Hematopoietic multipotent progenitor cell (in vitro differentiated cells): ENCODE measurements at places on chromosomes 7 and 10. TPM values are rescaled to one million over a fixed set of nuclear protein-coding genes. Genes with fewer than 3 reads are reported as not detected.

Gene MYH16
- not detected for total RNA-seq

DNA sequence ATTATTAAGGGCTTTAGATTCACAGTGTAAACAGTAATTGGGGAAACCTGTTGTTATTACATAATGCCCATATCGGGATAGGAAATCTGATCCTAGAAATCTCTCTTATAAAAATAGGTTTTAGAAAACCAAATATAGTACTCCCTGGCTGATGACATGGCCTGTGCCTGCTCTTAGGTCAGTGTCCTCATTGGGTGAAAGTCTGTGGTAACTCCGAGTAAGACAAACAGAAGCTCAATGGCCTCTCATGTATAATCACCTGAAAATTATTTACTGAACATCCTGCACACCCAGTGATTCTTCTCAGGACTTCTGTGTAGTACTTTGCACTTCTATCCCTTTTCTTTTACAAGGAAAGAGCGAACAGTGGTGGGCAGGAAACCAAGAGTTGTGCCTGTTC is 37.8 kb downstream of the SEM1 start:
- no peak for DNase-seq

Gene ELN
- total RNA-seq: 27.5 TPM

DNA sequence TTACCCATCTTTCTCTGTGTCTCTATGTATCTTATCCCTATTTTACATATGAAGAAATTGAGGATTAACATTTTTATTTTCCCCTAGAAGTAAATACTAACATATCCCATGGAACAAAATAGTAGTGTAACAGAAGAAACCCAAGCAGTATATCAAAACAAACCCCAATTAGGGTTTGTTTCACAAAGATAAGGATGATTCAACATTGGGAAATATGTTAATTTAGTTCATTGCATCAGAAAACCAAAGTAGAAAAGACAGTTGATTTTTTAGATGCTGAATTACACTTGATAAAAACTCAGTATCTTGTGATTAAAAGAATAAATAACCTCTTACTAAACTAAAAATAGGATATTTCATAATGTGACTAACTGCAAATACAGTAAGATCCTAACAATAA is 87.8 kb downstream of the GLCCI1 start:
- no peak for DNase-seq

Gene SYT15B
- under 0.01 TPM for total RNA-seq

Gene MKX
- not detected for total RNA-seq

DNA sequence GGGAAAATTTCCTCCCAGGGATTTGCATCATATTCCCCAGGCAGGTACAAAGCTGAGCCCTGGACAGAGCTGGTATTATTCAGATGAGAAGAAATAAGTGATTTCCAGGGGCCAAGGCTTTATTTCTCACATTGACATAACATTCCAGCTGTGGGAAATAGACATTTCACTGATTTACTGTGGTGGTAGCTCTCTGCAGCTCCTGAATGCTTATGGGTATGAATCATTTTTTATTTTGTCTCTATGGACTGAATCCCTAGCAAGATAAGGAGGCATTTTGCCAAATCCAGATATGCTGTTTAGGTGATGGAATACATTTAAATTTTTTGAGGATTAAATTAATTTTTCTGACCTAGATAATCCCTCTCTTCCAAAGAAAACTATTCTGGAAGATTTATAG is 97.9 kb downstream of the MTPN start:
- DNase-seq: no peak

Gene SLC13A1
- total RNA-seq: not detected

GRCh38 chr10:44470784-44471183 is 85.9 kb upstream of the CXCL12 start:
- DNase-seq: no peak

- DNase-seq: peak; percentile 46
Observed at GRCh38 chr7:15684871-15685270, 1.6 kb downstream of the MEOX2 start.

- no peak for DNase-seq
Observed at GRCh38 chr10:129845111-129845753, 118.8 kb downstream of the EBF3 start.

- no peak for DNase-seq
Observed at GRCh38 chr7:24401628-24402593, 117.9 kb downstream of the NPY start.

DNA sequence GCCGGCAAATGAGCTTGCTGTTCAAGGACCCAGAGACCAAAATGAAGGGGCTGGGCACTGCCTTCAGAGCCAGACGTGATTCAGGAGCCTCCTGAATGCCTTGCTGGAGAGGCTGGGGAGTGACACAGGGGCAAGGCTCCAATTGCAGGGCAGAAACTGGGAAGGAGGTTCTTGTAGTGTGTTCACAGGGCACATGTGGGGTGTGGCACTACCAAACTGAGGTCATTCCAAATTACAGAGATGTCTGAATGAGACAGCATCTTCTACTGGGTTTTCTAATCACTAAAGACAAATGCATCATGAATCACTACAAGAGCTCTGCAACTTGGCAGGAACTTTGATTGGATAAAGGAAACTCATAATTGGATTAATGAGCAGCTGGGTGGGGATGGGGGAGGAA is 17.8 kb downstream of the CRTAC1 start:
- DNase-seq: no peak

- peak; percentile 59 for DNase-seq
Observed at GRCh38 chr7:155738652-155739537, 73.4 kb downstream of the SHH start.

DNA sequence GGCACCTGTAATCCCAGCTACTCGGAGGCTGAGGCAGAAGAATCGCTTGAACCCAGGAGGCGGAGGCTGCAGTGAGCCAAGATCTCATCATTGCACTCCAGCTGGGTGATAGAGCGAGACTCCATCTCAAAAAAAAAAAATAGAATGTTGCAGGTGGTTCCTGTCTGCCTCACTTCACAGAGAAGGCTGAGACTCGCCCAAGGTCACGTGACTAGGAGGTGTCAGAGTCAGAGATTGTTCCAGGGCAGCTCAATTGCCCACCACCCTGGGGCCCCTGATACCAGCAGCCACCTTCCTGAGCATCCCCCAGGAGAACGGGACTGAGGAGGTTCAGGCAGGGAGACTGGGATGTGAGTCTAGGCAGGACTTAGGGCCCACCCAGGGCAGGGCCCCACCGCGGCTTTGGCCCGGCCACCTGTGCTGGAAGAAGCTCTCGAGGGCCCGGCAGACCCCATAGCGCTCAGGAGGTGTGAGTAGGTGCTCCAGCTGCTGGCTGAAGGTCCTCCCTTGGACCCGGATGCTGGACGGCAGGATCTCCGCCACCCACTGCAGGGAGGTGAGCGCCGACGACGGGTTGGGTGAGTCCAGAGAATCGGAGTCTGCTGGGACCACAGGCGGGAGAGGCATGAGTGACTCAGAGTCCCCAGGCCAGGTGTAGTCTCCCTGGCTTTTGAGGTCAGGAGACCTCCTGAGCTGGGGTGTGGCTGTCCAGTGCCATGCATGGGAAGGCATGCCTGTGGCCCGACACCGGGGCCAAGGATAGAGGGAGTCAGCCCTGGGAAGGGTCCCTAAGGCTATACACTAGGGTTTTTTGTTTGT is 30.9 kb downstream of the GRID2IP start:
- DNase-seq: no peak

DNA sequence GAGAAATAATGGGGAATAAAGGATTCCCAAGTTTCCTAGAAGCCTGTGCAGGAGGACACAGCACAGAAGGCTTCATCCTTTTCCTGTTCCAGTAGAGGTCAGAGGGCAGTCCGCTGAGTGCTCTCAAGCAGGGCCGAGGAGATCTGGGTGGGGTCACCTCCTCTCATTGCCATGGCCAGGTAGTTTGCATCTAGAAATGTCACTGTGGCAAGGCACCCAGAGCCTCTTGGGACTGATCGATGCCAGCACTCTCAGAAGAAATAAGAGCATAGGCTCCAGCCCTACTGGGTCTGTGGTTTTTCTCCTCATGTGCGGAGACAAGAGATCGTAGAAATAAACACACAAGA is 7.9 kb downstream of the NUB1 start:
- DNase-seq: no peak
